ENCODE measurements at places on chromosomes 4 and X.

- no peak for DNase-seq
These were observed 75.7 kb downstream of the CC2D2A start for GRCh38 chr4:15545371-15545770.

DNA sequence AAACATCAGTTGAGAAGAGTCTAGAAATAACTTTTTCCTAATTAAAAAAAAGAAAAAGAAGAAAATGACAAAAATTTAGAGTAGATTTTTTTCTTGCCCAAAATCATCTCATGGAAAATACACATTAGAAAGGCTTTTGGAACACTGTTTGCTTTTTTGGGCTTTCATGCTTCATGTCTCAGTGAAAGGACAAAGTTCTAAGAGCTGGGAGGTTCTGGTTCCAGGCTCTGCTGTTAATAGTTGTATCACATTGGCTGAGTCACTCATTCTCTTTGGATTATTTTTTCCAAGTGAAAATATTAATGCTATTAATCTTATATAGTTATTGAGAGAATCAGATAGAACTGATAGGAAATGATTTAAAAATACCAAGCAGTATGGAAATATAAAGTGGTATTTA lies 32.9 kb upstream of the ETNPPL start:
- DNase-seq, result no peak

- no peak for DNase-seq
These were observed 2558.4 kb downstream of the ARAP2 start for GRCh38 chr4:33685939-33686338.

DNA sequence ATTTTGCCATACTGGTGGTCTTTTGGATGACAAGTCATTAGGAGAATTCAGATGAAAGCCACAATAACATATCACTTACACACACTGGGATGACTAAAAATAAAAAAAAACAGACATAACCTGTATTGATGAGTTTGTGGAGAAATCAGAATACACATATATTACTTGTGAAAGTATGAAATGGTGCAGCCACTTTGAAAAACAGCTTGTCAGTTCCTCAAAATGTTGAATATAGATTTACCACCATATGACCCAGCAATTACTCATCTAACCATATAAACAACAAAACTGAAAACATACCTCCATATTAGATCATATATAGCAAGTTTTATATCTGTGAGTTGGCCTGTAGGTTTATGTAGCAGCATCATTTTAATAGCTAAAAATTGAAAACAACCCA lies 608.7 kb downstream of the TLL1 start:
- DNase-seq, result no peak
